ENCODE measurements at places on chromosomes 11 and 22. TPM values are rescaled to one million over a fixed set of nuclear protein-coding genes. Genes with fewer than 3 reads are reported as not detected.

GRCh38 chr11:18772211-18772610 is 19.4 kb downstream of the PTPN5 start:
- DNase-seq: no peak

GRCh38 chr11:125460275-125460674 is 35.8 kb downstream of the FEZ1 start:
- no peak for DNase-seq

- DNase-seq: peak; percentile 69
These were observed 41.1 kb downstream of the OSBPL5 start for GRCh38 chr11:3123761-3124733.

The LRRC74B gene
- total RNA-seq: not detected

GRCh38 chr11:114478001-114478410 is 38.7 kb downstream of the REXO2 start:
- no peak for DNase-seq

- no peak for DNase-seq
These were observed 11.5 kb downstream of the ZNF74 start for GRCh38 chr22:20405291-20405930.

The MICAL2 gene
- total RNA-seq: 393 TPM

DNA sequence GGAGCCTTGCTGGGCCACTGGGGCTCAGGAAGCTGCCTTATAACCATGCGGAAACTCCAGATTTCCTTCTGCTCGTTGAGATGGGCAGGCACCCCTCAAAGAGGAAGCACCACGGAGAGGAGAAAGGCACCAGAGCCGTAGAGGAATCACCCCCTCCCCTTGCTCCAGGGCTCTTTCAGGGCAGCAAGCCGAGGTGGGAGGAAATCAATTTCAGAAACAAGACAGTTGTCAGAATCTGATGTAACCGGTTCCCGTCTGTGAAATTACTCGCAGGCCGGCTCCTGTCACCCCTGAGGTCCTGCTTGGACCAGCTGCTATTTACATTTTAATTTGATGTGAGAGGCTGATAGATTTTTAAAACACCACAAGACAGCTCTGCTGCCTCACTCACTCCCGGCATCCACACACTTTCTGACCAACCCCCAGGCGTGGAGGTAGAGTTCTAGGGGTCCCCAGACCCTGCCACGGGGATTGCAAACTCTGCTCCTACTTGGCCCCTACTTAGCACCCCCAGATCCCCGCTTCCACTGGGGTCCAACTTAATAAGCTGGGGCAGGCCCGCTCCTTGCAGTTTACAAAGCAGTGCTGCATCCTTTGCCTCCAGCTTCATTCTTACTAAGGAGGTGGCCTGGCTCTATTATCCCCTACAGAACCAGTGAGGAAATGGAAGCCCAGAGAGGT is 162.5 kb downstream of the CEP164 start:
- no peak for DNase-seq

The TBX10 gene
- not detected for total RNA-seq

GRCh38 chr11:7592711-7593110 is 78.9 kb downstream of the PPFIBP2 start:
- DNase-seq: no peak

The CASP5 gene
- not detected for total RNA-seq

GRCh38 chr11:115672999-115673411 is 168.8 kb upstream of the CADM1 start:
- DNase-seq: no peak

DNA sequence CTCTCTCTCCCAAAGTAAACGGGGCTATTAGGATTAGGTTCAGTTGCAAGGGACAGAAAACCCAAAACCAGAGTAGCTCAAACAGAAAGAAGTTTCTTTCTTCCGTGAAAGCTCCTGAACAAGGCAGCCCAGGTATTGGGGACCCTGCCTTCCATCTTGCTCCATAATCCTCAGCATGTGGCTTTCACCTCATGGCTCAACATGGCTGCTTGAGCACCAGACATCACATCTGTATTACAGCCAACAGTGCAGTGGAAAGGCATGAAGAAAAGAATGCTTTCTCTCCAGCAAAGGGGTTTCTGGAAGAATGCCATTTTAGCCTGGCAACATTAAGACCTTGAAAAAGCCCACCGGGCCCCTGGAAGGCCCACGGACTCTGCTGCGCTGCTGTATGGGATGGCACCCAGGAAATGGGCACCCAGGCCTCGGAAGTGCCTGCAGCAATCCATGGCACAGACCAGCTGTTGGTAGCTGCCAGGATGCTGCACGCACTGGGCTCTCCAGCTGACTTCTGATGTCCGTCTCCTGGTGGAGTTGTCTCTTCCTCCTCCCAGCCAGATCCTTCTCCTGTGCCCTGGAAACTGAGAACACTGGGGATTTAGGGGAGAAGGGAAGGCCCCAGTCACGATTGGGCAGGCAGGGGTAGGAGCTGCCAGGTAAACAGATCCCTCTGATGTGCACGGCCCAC is 22.6 kb downstream of the PDGFB start:
- DNase-seq: peak; percentile 39

- DNase-seq: no peak
These were observed 87.5 kb upstream of the RRM1 start for GRCh38 chr11:4006946-4007680.

- DNase-seq: no peak
These were observed 72.7 kb upstream of the PRDM11 start for GRCh38 chr11:45073685-45074141.

DNA sequence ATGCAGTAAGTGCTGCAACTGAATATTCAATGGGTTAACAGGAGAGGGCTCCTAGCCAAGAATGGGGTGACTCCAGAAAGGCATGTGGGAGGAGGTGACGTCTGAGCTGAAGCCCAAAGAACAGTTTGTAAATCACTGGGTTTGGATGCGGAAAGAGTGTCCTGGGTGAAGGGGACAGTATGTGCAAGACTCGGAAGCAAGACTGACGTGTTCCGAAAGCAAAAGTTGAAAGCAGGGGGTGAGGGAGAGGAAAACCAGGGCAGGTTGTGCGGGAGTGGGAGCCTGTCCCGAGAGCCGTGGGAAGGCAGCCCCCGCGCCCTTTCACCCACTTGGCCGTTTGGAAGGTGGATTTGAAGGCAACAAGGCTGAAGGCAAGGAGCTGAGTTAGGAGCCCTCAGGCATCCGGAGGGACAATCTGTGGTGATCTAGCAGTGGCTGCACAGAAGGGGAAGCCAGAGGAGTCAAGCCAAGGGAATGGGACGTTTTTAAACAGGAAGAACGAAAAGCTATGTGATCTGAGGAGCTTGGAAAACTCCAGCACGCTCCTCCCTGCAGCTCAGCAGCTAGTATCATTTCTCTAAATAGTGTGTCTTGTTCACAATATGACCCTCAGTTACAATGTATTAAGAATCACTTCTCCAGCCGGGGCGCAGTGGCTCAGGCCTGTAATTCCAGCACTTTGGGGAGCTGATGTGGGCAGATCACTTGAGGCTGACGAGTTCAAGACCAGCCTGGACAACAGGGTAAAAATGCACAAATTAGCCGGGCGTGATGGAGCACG is 7.7 kb downstream of the SLC25A18 start:
- DNase-seq: no peak

The CCDC73 gene
- total RNA-seq: not detected

GRCh38 chr22:50202130-50202666 is 1.4 kb downstream of the SELENOO start:
- no peak for DNase-seq

GRCh38 chr22:47011131-47011858 is 248.8 kb downstream of the TBC1D22A start:
- DNase-seq: no peak

The DDI1 gene
- not detected for total RNA-seq

The TTC36 gene
- 0.27 TPM for total RNA-seq

DNA sequence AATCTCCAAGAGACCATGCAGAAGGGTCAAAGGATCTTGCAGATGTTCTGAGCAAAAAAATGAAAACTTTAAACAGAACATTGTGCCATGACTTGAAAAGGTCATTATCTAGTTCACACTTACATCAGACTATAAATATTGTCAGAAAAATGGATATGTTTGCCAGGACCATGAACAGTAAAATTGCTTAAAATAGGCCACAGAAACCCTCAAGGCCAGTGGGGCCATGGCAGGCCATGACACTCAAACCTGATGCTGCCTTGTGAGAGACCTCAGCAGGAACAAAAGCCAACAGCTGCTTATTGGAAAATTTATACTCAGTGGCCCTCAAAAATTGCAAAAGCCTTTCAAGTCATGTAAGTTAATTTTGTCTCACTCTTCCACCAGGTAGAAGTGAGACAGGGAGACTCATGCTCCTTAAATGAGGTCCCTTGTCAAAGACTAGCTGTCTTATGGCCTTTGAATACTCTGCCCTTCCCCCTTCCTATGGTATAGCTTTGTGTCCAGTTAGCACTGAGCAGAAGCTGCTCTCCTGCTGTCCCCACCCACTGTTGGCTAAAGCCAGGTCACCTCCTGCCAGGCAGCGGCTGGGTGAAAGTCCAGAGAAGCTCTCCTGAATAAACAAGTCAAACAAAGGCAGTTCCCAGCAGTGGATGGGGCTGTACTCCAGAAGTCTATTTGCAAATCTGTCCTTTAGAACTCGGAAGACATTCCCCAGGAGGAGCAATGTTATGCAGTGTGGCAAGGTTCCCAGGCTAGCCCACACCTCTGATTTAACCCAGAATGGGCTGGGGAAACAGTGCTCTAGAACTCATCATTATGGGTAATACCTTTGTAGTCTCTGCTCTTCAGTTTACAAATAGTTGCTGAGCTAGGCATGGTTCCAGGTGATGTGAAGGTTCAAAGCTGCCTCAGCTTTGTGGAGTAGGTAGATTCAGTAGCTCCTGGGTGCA is 21.4 kb downstream of the ADM start:
- DNase-seq: no peak

The SCUBE2 gene
- 5.0 TPM for total RNA-seq

DNA sequence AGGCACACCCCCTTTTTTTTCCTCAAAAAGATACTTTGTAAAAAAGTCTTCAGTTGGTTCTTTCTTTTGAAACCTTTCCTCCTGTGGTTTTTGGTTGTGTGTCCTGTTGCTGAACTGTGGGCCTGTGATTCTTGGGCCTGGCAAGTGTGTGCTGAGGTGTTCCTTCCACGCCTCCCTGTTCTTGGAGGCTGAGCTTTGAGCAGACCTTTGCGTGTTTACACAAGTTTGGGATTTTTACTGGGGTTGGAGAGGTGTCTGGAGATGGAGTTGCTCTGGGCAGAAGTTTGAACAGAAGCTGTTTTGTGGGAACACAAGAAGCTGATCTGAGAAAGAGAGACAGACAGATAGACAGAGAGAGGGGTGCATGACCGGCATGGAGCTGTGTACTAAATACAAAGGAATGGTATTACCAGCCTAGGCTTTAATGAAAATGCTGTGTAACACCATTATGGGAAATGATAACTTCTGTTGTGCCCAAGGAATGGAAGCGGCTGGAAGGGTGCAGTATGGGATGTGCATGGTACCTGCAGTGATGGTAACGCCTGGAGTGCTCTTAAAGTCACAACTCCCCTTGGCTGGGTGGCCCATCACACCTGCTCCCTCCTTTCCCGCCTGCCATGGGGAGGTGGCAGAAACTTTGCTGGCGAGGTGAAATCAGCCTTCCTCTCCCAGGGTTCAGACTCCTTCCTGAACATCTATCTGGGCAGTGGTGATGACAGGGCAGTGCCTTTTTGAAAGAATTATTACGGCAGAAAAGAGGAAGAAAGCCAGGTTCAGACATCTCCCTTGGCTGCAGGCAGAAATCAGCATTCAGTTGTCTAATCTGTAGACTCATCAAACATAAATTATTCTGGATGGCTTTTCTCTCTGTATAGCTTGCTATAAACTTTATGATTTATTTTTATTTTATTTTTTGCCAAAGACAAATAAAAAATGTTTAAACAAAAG is 70.4 kb downstream of the LDLRAD3 start:
- DNase-seq: no peak

- DNase-seq: no peak
These were observed 17.0 kb downstream of the TNKS1BP1 start for GRCh38 chr11:57307666-57308270.

DNA sequence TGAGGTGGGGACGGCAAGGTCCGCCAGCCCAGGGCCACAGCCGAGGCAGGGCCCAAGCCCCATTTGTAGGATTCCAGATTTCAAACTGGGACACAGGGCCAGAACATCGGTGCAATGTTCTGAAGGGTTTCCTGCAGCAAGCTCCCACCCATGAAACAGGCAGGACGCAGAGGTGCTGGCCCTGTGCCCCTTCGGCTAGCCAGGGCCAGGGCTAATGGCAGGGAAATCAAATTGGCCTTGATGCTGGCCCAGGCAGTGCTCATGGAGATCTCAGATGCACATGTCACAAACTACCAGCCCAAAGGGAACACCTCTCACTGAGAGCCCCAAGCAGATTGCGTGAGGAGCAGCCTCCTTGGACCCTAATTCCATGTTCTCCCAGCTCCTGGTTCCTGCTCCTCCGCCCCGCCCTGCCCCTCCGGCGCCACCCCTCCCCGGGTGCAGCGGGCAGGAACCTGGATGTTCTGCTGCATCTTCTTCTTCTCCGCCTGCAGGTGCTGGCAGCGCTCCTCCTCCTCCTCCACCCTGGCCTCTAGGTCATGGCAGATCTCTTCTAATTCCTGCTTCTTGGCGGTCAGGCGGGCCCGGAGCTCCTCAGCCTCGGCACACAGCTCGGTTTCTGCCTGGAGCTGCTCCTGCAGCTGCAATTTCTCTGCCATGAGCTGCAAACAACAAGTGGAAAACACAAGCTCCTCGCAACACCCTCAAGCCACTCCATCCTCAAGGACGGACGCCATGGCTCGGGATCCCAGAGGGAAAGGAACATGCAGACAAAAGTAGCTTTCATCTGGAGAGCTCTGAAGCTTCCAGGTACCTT is 47.7 kb downstream of the APOL1 start:
- DNase-seq: no peak

DNA sequence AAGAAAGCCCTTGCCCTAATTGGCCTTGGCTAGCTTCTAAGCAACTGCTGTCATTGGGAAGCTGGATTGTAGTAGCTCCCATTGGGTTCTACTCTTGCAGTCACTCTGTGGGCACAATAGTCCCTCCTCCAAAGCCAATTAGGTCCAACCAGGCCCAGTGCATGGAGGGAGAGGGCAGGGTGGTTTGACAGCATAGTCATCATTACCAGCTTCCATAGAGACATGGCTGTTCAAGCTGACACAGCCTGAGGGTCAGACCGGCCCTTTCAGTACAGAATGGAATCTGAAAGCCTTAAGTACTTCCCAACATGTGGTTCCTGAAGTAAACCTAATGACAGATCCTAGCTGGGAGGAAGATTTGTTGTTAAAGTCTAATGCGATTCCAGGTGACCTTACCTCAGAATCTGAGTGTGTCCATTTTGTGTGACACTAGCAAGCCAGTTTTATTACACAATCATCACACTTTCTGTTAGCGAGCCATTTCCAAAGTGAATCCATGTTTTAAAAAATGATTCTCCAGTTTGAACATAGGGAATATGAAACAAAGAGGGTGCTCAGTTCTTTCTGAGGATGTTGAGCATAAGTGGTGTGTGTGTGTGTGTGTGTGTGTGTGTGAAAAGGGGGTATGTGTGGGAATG is 6.9 kb downstream of the PLET1 start:
- DNase-seq: no peak
